ENCODE measurements at places on chromosomes 11 and 22. TPM values are rescaled to one million over a fixed set of nuclear protein-coding genes. Genes with fewer than 3 reads are reported as not detected.

CACNA1I gene
- 0.29 TPM for total RNA-seq

DRD2 gene
- total RNA-seq, result not detected

GRCh38 chr22:31148953-31149627 lies 8.8 kb upstream of the PLA2G3 start:
- DNase-seq, result peak; percentile 76

- peak; percentile 27 for DNase-seq
These were observed 7.0 kb downstream of the PARVG start for GRCh38 chr22:44187652-44188230.

OR8G5 gene
- not detected for total RNA-seq

DNA sequence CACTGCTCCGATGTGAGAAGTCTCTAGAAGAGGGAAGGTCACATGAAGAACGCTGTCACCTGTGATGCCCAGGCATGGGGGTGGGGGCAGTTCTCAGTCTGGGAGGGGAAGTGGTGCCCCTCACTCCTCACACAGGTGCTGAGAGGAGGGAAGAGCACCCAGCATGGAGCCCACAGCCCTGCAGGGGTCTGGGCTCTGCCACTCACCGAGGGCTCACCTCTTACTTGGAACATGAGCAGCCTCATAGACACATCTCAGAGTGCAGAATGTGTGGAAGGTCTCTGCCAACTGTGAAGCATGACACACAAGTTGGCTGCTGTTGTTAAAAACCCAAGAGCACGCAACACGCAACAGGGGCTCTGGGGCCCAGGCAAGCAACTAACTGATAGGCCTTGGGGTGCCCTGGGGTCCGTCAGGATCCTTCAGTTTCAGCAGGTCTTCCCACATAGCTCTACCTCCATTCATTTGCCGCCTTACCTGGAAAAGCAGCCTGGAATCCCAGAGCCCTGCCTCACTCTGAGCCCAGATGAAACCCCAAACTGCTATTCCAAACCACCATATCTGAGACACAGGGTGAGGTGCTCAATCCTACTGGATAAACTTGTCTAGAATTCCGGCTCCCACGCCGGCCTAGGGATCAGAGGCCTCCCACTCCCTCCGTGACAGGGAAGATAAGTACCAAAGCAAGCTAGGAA lies 17.5 kb upstream of the TMPRSS4 start:
- DNase-seq, result no peak

GRCh38 chr22:31504282-31504681 lies 7.9 kb downstream of the SFI1 start:
- DNase-seq, result no peak

DNA sequence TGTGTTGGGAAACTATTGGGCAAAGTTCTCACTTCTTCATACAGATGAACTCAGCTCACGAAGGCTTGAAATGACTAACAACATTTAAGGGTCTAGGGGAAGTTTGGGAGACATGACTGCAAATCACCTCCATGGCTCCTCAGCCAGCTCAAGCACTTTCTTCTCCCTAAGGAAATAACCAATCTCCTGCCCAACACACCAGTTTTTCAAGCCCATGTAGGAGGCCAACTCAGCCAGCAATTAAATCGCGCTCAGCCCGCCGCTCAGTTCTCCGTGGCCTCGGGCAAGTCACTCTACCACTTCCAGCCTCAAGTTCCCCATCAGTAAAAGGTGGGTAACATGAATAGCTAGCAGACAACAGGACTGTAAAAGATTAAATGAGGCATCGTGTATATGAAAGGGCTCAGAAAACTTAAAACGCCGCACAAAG lies 796 bp downstream of the POLDIP3 start:
- DNase-seq, result no peak

- DNase-seq, result peak; percentile 82
These were observed 33.0 kb upstream of the P2RY2 start for GRCh38 chr11:73184953-73185671.

- DNase-seq, result no peak
These were observed 19.2 kb upstream of the KDM2A start for GRCh38 chr11:67099831-67100324.

- no peak for DNase-seq
These were observed 273.9 kb downstream of the NTM start for GRCh38 chr11:131644204-131644795.

DNA sequence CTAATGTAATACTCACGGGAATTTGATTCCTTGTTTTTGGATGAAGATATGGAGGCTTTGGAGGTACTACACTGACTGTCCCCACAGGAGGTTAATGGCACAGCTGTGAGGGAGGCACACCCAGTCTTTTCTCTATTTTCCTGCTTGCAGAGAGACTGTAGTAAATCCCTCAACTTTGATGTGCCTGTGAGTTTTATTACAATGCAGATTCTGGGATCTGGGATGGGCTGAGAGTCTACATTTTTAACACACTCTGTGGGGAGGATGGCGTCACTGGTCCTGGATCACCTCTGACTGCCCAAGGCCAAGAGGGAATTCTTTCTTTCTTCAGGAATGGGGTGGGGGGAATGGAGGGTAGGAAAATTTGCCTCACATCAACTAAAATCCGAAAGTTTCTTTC lies 80.2 kb upstream of the NTM start:
- no peak for DNase-seq

All from upper lobe of left lung (tissue), 6 donors.